PC-3 (cell line): ENCODE measurements at places on chromosomes 2 and 18. TPM values are rescaled to one million over a fixed set of nuclear protein-coding genes. Genes with fewer than 3 reads are reported as not detected.

DNA sequence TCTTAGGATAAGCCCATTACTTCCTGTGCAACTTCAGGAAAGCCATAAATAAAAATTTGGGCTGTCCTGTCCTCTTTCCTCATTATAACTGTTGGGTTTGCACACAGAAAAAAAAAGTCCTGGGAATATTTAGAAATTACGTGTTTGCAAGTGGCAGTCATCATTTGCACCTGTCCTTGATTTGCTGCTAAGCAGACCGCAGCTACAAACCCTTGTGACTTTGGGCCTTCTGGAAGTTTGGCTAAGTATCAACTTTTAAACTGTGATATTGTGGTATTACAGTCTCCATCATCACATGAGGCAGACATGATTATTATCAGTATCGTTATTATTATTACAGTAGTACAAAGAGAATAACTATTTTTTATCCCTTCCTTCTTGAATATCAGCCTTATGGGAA, 260.7 kb upstream of the SESTD1 start:
- no peak overlapping the region for H3K4me3 ChIP-seq
- H3K27me3 ChIP-seq, result no peaks in the 10 kb centered on the region
- no peaks in the 10 kb centered on the region for H3K4me1 ChIP-seq

DNA sequence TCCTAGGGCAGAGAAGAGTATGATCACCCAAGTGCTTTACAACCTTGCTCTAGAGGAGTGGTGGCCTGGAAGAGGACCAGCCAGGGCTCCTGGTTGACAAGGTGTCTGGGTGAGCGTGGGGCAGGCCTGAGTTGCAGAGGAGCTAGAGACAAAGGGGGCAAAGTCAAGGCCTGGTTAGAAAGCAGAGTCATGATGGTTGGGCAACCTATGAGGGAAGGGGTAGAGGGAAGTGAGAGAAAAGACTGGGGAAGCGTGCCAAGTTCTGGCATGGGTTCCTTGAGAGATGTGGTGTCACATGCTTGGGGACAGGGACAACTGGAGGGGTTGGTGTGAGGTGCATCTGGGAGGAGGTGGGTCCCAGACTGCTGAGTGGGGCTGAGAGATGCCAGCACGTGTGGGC, 13.5 kb downstream of the ZFP36L2 start:
- no peak overlapping the region for H3K4me3 ChIP-seq
- H3K27me3 ChIP-seq, result no peaks in the 10 kb centered on the region
- no peak overlapping the region for H3K27ac ChIP-seq
- H3K4me1 ChIP-seq, result peaks cover under 1% of the 10 kb centered on the region

DNA sequence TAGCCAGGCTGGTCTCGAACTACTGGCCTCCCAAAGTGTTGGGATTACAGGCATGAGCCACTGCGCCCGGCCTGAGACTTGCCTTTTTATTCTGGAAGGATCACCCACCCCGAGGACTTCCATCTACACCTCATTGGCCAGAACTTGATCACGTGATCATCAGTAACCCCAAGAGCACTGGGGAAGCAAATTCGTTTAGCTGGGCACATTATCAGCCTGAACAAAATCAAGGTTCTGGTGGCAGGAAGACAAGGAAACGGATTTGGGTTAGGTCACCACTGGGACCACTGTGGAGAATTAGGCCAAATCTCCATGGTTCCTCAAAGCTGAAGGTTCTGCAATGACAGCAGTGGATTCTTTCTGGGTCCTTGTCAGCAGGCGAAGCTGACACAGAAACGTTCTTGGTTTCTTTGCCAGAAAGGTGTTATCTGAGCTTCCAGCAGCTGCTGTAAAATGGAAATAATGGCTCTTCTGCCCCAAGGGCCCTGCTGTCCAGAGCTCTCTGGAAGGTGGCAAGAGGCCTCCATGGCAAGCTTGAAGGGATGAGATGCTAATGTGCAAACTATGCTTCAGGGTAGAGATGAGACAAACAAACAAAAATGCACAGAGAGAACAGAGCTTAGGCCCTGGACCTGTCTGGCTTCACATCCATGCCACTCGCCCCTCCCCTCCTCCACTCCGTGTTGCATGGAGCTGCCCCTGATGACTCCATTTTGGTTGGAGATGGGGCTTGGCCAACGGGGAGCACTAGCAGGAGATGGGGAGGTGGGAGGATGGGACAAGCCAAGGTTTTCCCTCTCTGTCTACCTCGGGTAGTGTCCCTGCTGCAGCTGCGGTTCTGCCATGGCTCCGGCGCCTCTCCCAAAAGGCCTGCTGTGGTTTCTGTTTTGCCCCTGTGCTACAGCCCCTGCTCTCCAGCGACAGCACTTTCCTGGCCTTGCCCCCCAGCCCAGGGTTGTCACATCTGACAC, 28.4 kb downstream of the TMEM177 start:
- DNase-seq, result no peak
- H3K36me3 ChIP-seq, result no peaks in the 10 kb centered on the region
- no peak overlapping the region for H3K27ac ChIP-seq
- peaks cover 4% of the 10 kb centered on the region; the same call in 1 of the 2 replicates for H3K4me1 ChIP-seq
- no peaks in the 10 kb centered on the region for H3K27me3 ChIP-seq

- peak overlapping the region; percentile 77 for H3K4me3 ChIP-seq
- peak overlapping the region; percentile 94 for H3K27ac ChIP-seq
- peaks cover 44% of the 10 kb centered on the region for H3K4me1 ChIP-seq
These were observed 709 bp downstream of the RAB27B start for GRCh38 chr18:54828986-54829385.

- no peak overlapping the region for H3K27ac ChIP-seq
- H3K4me1 ChIP-seq, result peaks cover 24% of the 10 kb centered on the region
These were observed 37.5 kb upstream of the MTCL1 start for GRCh38 chr18:8667846-8668245.

- H3K4me1 ChIP-seq, result no peaks in the 10 kb centered on the region
- no peak overlapping the region for H3K4me3 ChIP-seq
- H3K36me3 ChIP-seq, result no peaks in the 10 kb centered on the region
These were observed 34.7 kb downstream of the GBX2 start for GRCh38 chr2:236133410-236134012.

DNA sequence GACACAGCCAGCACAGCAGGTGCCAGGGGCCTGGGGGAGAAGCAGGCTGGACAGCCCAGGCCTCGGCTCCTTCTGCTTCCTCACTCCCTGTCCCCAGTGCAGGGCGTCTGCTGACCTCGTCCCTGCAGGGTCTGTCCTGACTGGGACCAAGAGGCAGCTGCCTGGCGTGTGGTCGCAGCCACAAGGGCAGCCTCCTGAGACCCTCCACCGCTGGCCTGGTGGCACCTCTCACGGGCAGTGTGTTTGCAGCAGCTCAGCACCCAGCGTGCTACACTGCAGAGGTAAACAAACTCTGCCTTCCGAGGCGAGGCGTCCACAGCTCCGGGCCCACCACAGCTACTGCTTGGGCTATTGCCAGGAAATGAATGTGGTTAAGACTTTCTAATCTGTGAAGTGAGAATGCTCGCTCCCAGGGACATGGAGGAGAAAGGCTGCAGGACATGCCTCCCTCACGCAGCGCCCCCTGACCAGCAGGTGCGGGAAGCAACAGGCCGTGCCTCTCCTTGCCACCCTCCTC, 46.1 kb upstream of the HPCAL1 start:
- peaks cover 42% of the 10 kb centered on the region for H3K4me1 ChIP-seq
- H3K36me3 ChIP-seq, result no peaks in the 10 kb centered on the region
- no peak overlapping the region for H3K4me3 ChIP-seq
- H3K27ac ChIP-seq, result no peak overlapping the region
- no peak for DNase-seq

DNA sequence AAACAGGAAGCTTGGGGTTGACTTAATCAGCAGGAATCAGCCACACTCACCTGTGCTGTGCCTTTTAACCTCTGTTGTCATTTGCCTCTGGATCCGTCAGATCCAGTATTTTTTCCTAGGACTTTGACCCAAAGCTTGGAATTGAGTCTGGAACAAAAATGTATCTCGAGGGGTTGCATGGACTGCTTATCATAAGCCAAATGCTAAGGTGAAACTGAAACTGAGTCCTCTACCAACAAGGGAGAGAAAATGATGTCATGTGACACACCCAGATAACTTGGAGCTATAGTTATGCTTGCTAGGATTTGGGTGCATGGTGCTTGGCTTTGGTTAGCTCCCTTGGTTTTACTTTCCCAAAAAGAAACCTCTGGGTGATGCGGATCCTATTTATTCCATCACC, 2158.6 kb upstream of the PIK3C3 start:
- H3K27me3 ChIP-seq, result no peaks in the 10 kb centered on the region
- H3K4me1 ChIP-seq, result no peaks in the 10 kb centered on the region
- no peak overlapping the region for H3K4me3 ChIP-seq

DNA sequence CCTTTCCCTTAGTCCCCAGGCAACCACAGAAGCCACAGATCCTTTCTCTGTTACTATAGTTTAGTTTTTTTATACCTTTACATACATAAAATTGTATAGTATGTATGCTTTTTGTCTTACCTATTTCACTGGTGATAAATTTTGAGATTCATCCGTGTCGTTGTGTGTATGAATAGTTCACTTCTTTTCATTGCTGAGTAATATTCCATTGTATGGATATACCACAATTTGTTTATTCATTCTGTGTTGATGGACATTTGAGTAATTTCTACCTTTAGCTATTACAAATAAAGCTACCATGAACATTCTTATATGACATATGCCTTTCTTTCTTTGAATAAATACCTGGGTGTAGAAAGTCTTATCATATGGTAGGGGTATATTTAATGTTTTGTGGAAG, 102.8 kb upstream of the CERS6 start:
- H3K36me3 ChIP-seq, result no peaks in the 10 kb centered on the region
- H3K4me1 ChIP-seq, result no peaks in the 10 kb centered on the region
- H3K27ac ChIP-seq, result no peak overlapping the region
- H3K27me3 ChIP-seq, result no peaks in the 10 kb centered on the region; the same call in 1 of the 2 replicates
- no peak for DNase-seq
- no peak overlapping the region for H3K4me3 ChIP-seq

GRCh38 chr2:102185347-102185746, 1.5 kb upstream of the IL1RL2 start:
- no peak overlapping the region for H3K4me3 ChIP-seq
- H3K27me3 ChIP-seq, result no peaks in the 10 kb centered on the region
- no peaks in the 10 kb centered on the region for H3K36me3 ChIP-seq
- no peaks in the 10 kb centered on the region for H3K4me1 ChIP-seq
- no peak overlapping the region for H3K27ac ChIP-seq
- DNase-seq, result peak; percentile 40

DNA sequence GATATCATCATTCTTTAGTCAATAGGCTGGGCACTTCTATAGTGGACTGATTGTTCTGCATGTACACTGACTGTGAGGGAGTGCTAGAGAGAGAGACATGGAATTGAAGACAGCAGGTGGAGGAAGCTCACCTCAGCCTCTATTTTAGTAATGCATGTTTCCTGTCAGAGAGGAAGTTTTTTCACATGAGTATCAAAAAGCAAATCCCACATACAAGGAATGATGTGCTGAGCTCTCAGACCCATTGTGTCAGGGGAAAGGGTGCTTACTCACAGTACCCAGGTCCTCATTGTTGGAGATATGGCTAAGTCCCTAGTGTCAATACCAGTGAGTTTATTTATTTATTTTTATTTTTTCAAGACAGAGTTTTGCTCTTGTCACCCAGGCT, 9.9 kb upstream of the CDK15 start:
- DNase-seq, result peak; percentile 26
- H3K36me3 ChIP-seq, result no peaks in the 10 kb centered on the region

- no peak overlapping the region for H3K27ac ChIP-seq
- DNase-seq, result no peak
- peaks cover 13% of the 10 kb centered on the region for H3K4me1 ChIP-seq
These were observed 5.2 kb downstream of the STARD7 start for GRCh38 chr2:96203130-96204028.

GRCh38 chr18:27713738-27714095, 463.2 kb downstream of the CDH2 start:
- no peaks in the 10 kb centered on the region for H3K27me3 ChIP-seq
- no peak for DNase-seq
- no peaks in the 10 kb centered on the region for H3K4me1 ChIP-seq
- H3K4me3 ChIP-seq, result no peak overlapping the region

GRCh38 chr2:176494949-176495353, 225.7 kb downstream of the MTX2 start:
- DNase-seq, result no peak
- H3K27me3 ChIP-seq, result no peaks in the 10 kb centered on the region
- no peak overlapping the region for H3K4me3 ChIP-seq
- peaks cover 6% of the 10 kb centered on the region for H3K4me1 ChIP-seq

- H3K4me1 ChIP-seq, result peaks cover 30% of the 10 kb centered on the region
- no peak for DNase-seq
- H3K4me3 ChIP-seq, result no peak overlapping the region
- no peaks in the 10 kb centered on the region for H3K27me3 ChIP-seq
These were observed 258.6 kb downstream of the SRBD1 start for GRCh38 chr2:45352506-45352905.

GRCh38 chr2:75698918-75699317, 11.8 kb downstream of the GCFC2 start:
- no peaks in the 10 kb centered on the region for H3K27me3 ChIP-seq
- no peak for DNase-seq
- H3K36me3 ChIP-seq, result peaks cover 22% of the 10 kb centered on the region
- H3K27ac ChIP-seq, result no peak overlapping the region
- H3K4me1 ChIP-seq, result no peaks in the 10 kb centered on the region
- H3K4me3 ChIP-seq, result no peak overlapping the region

- no peaks in the 10 kb centered on the region for H3K4me1 ChIP-seq
- no peaks in the 10 kb centered on the region for H3K27me3 ChIP-seq
- DNase-seq, result no peak
- H3K27ac ChIP-seq, result no peak overlapping the region
These were observed 68.4 kb downstream of the SLC16A14 start for GRCh38 chr2:230000118-230000841.

DNA sequence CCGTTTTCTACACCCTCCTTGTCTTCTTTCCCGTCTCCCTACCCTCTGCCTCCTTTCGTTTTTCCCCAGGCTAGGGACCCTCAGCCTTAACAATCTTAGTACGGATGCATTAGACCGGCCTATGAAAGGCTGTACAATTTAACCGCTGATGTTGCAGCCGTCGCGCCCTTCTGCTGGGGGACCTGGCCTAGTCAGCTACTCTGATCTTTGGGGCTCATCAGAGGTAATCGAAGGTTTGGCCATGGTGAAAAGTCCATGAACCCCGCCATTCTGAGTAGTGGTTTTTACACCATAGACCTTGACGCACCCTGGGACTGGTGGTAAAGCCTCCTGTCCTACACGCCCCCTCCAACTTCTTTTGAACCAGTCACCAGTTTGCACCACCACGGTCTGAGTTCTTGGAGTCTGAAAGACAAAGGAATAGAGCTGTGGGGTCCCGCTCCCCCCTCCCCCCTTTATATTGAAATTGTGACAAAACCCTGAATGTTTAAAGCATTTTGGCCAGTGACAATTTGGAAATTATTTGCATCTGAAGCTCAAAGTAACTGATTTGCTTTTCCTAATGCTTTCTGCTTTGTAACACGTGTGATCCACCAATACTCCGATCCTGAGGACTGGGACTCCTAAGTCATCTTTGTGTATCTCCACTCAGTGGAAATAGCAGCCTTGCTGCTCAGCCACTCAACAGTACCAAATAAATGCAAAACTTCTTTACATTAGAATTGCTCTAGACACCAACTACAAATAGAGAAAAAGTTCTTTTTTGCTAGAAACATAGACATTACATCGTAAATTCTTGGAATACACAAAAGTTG, 642 bp upstream of the SRSF7 start:
- peaks cover 33% of the 10 kb centered on the region for H3K4me1 ChIP-seq
- no peak for DNase-seq
- H3K27me3 ChIP-seq, result no peaks in the 10 kb centered on the region
- H3K27ac ChIP-seq, result peak overlapping the region; percentile 24; the same call in 1 of the 2 replicates
- H3K4me3 ChIP-seq, result peak overlapping the region; percentile 98
- peaks cover 34% of the 10 kb centered on the region for H3K36me3 ChIP-seq

GRCh38 chr2:1670636-1671035, 73.7 kb downstream of the PXDN start:
- no peak overlapping the region for H3K27ac ChIP-seq
- no peak overlapping the region for H3K4me3 ChIP-seq
- peaks cover 63% of the 10 kb centered on the region for H3K36me3 ChIP-seq
- DNase-seq, result no peak

Gene KIF3C
- 12.8 and 20.1 TPM in 2 replicates for total RNA-seq

Gene CCDC178
- total RNA-seq, result not detected in 2 replicates

Gene ST6GAL2
- 11.4 and 12.6 TPM in 2 replicates for total RNA-seq

Gene MCFD2
- total RNA-seq, result 91.9 and 112 TPM in 2 replicates

Gene LCT
- total RNA-seq, result not detected in 2 replicates

Gene TOGARAM2
- not detected in 2 replicates for total RNA-seq
